ENCODE measurements at places on chromosomes 11 and 22.

- DNase-seq, result no peak
Observed at GRCh38 chr11:43923406-43924111, 18.9 kb upstream of the C11orf96 start.

DNA sequence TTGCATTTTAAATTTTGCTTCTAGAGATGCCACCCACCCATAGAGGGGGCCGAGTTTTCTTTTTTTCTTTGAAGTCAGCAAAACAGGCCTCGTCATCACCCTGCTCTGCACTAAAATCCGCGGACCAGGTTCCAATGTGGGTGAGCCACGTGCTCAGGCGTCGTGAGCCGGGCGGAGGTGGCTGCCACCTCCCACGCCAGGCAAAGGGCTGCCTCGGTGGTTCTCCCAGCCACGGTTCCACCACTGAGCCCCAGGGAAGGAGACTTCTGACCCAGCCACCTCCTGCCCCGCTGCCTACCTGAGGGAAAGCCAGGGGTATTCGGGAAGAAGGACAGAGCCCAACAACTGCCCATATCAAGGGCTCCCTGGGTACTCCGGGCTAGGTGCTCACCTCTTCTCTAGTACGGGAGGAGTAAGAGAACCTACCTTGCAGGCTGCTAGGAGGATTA lies 45.3 kb downstream of the MN1 start:
- no peak for DNase-seq

DNA sequence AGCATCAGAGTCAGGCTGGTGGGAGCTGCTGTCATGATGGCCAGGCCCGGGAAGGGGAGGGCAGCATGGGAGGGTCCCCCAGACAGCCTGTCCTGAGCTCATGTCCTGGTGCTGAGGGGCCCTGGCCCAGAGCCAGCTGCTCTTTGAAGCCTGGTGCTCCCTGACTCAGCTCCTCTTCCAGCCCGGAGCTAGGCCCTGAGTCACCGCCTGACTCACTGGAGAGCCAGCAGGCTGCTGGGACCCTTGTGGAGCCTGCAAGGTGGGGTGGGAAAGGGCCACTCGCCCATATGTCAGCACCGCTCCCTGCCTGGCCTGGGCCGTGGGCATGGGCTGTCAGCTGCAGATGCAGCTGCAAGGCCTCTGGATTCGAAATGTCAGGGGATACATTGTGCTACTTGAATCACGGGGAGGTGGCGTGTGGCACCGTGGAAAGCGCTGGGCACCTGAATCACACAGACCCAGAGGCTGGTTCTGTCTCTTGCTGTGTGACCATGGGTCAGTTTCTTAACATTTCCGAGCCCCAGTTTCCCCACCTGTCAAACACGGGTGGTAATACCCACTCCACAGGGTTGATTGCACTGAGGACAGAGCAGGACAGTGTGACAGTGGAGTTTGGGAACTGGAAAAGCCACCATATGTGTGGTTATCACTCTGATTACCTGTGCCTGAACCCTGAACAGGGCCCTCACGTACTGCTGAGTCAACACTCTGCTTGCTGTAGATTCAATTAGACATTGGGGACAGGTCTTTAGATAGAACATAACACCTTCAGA lies 4.4 kb downstream of the CACNA1I start:
- DNase-seq, result no peak

DNA sequence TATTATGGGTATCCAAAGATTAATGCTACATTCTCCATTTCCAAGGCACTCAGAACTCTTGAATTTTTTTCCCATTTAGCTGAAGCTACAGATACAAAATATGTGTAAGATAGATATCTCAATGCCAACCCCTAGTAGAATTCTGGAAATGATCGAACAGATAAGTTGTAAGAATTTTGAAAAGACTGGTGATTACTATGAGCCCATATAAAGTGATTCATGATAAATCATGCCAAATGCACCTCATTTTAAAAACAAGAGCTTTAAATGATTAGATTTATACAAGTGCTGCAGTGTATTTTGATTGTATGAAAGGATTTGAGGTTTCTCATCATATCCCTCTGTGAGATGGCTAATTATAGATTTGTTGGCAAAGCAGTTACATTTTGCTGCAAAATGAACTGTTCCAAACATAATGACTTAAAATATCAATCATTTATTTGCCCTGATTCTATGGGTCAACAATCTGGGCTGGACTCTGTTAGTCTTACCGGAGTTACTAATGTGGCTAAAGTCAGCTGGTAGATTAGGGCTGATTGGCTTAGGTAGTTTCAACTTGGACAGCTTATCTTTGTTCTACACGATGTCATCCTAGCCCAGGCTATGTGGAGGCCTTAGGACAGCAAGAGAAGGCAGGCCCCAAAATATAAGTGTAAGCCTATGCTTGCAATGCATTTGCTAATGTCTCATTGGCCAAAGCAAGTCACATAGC lies 3.4 kb downstream of the OR10V1 start:
- no peak for DNase-seq

DNA sequence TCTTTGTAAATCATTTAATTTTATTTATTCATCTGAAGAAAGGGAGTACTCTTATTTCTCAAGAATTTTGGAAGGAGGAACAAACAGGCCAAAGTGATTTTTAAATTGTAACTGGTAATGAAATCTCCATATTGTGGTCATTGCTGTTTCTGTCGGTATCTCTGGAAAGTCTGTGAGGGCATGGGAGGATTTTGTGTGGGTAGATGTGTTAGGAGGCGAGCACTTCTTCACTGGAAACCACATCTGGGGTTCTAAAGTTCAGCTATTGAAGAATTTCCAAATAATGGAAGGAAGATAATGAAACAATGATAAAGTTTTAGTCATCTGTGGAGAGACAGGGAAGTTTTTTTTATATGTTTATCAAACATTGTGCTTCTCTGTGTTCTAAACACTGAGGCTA lies 6.6 kb downstream of the TRIM34 start:
- DNase-seq, result no peak

- DNase-seq, result no peak
Observed at GRCh38 chr22:47696776-47697175, 934.3 kb downstream of the TBC1D22A start.

GRCh38 chr11:14414470-14415461 lies 55.8 kb upstream of the RRAS2 start:
- DNase-seq, result peak; percentile 45

- no peak for DNase-seq
Observed at GRCh38 chr11:102330231-102330630, 12.9 kb downstream of the BIRC3 start.

DNA sequence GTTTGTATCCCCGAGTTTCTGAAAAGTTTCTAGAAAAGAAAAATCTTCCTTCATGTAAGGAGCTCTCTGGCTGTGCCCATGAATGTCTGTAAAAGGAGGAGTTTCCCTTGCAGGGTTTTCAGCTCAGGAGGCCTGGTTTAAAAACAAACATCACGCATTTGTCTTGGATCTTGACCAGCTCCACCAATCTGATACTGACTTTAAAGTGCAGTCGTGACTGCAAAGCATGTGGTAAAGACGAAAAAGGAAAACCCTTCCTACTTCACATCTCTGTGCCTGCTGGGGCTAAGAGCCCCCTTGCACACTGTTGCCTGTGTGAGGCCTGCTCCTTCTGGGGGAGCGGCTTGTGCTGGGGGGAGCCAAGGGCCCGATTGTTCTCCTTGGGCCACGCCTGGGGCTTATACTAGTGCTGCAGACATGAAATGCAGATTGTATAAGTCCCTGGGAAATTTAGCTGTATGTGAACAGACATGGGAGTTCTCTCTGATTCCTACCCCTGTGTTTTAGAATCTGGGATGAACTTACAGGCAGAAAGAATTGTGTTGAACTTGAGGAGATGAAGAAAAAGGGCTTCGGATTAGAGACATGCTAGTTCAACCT lies 62.1 kb downstream of the ADAMTS15 start:
- no peak for DNase-seq

GRCh38 chr11:12862696-12863469 lies 146.2 kb upstream of the RASSF10 start:
- DNase-seq, result no peak

DNA sequence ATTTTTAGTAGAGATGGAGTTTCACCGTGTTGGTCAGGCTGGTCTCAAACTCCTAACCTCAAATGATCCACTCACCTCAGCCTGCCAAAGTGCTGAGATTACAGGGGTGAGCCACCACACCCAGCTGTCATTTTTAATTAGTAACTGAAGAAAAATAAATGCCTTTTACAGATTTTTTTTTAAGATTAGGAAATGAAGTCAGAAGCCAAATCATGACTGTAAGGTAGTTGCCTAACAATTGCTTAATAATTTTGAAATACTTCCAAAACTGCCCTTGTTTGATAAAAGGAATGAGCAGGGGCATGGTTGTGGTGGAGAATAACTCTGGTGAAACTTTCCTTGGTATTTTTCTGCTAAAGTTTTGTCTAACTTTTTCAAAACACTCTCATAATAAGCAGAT lies 98.9 kb upstream of the SLC5A12 start:
- DNase-seq, result no peak

- no peak for DNase-seq
Observed at GRCh38 chr11:129505266-129505665, 129.6 kb downstream of the BARX2 start.

GRCh38 chr11:125886997-125887372 lies 483 bp upstream of the HYLS1 start:
- DNase-seq, result peak; percentile 13

- no peak for DNase-seq
Observed at GRCh38 chr11:90656171-90656570, 433.3 kb upstream of the CHORDC1 start.

GRCh38 chr11:126007238-126007637 lies 55.4 kb downstream of the CDON start:
- DNase-seq, result no peak
